ENCODE measurements at places on chromosomes 4 and X.
A peak's percentile ranks its signal among the peaks of the same experiment; 100 is the strongest.

GRCh38 chr4:79865201-79865597, 207.8 kb downstream of the ANTXR2 start:
- DNase-seq = peak; percentile 79

GRCh38 chr4:53730031-53730805, 138.9 kb upstream of the LNX1 start:
- DNase-seq = no peak

- no peak for DNase-seq
Observed at GRCh38 chr4:54296548-54297203, 67.6 kb downstream of the PDGFRA start.

- no peak for DNase-seq
Observed at GRCh38 chr4:42672359-42673081, 15.6 kb upstream of the ATP8A1 start.

GRCh38 chrX:115183980-115184379, 5.2 kb upstream of the RBMXL3 start:
- DNase-seq = no peak
